ENCODE measurements at places on chromosomes 11 and 22. TPM values are rescaled to one million over a fixed set of nuclear protein-coding genes. Genes with fewer than 3 reads are reported as not detected.
A peak's percentile ranks its signal among the peaks of the same experiment; 100 is the strongest.

- DNase-seq: no peak
- H3K4me1 ChIP-seq: no peaks in the 10 kb centered on the region
- H3K27ac ChIP-seq: no peak overlapping the region
- H3K27me3 ChIP-seq: peaks cover 10% of the 10 kb centered on the region
Measured at GRCh38 chr11:95507794-95508193, 276.8 kb upstream of the SESN3 start.

Gene CD3D
- total RNA-seq: 355 TPM

Gene MMP27
- not detected for total RNA-seq

Gene FAM180B
- total RNA-seq: 0.26 TPM

GRCh38 chr11:386483-386882 lies 7.5 kb upstream of the PKP3 start:
- no peak overlapping the region for H3K27ac ChIP-seq
- no peak overlapping the region for H3K4me3 ChIP-seq
- H3K4me1 ChIP-seq: peaks cover 26% of the 10 kb centered on the region

- H3K27me3 ChIP-seq: peaks cover 6% of the 10 kb centered on the region
- no peak for DNase-seq
- H3K27ac ChIP-seq: no peak overlapping the region
- H3K4me1 ChIP-seq: no peaks in the 10 kb centered on the region
- no peak overlapping the region for H3K4me3 ChIP-seq
Measured at GRCh38 chr11:57073128-57073527, 84.4 kb downstream of the OR5AK2 start.

- DNase-seq: no peak
- no peak overlapping the region for H3K27ac ChIP-seq
- H3K27me3 ChIP-seq: peaks cover 2% of the 10 kb centered on the region
- no peaks in the 10 kb centered on the region for H3K36me3 ChIP-seq
Measured at GRCh38 chr11:12064136-12064953, 46.0 kb upstream of the MICAL2 start.

- peaks cover 6% of the 10 kb centered on the region for H3K36me3 ChIP-seq
- no peak overlapping the region for H3K27ac ChIP-seq
- DNase-seq: no peak
- H3K4me1 ChIP-seq: no peaks in the 10 kb centered on the region
- H3K27me3 ChIP-seq: no peaks in the 10 kb centered on the region
Measured at GRCh38 chr22:17851759-17852158, 77.5 kb upstream of the BID start.

Gene MS4A1
- 45.1 TPM for total RNA-seq

Gene OR2D2
- total RNA-seq: not detected

Gene OR51G1
- total RNA-seq: not detected

DNA sequence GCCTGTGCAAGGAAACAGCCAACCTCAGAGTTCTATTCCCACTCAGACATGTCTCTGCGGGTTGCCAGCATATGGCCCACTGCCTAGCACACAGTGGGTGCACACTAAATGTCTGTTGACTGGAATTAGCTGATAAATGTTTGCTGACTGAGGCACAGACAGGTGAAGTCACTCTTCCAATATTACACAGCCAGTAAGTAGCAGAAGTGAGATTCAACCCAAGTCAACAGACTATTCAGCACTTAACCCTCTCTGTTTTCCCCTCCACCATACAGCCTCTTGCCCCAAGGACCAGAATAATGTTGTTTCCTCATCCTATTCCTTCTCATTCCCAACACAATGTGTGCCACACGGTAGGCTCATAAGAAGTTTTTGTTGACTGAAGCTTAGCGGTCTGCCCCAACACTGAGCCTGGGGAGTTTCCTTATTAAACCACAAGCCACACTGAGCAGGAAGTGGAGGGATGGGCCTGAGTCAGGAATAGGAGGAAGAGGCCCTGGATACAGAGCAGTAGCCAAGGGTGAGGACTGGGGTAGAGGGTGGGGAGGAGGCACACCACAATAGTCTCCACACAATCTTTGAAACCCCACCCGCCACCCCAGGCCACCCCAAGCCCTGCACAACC lies 15.7 kb upstream of the IL10RA start:
- H3K36me3 ChIP-seq: no peaks in the 10 kb centered on the region
- peaks cover 63% of the 10 kb centered on the region for H3K4me1 ChIP-seq
- no peak for DNase-seq
- peak overlapping the region; percentile 64 for H3K4me3 ChIP-seq
- no peaks in the 10 kb centered on the region for H3K27me3 ChIP-seq

DNA sequence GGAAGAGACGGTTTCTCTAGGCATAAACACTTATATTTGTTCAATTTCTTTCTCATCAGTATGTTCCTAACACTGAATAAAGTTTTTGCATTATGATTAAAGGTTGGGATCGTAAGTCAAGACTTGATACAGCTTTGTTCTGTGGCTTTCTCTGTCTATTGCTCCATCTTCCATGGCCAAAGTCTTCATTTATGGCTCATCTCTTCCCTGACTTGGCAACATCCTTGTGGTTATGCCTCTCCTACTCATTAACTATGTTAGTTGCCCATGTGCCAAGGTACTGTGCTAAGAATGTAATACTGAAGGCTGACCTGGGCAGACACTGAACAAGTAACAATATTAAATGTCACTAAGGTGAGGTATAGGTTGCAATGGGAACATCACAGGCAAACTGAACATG lies 1.6 kb upstream of the ACCSL start:
- no peak for DNase-seq
- H3K4me3 ChIP-seq: no peak overlapping the region
- H3K36me3 ChIP-seq: no peaks in the 10 kb centered on the region
- no peaks in the 10 kb centered on the region for H3K4me1 ChIP-seq

Gene OR6A2
- total RNA-seq: not detected

DNA sequence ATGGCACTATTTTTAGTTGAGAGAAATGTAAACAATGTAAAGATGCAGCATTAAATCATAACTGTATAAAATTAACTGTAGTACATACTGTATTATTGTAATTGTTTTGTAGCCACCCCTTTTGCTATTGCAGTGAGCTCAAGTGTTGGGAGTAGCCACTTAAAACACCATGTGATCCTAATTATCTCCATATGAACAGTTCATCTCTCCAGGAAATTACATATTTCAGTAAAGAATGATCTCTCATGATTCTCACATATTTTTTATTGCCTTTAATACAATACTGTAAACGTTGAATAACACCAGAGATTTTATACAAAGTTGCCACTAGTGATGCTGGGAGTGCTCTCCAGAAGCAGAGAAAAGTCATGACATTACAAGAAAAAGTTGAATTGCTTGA lies 1768.6 kb downstream of the LRRC4C start:
- H3K4me1 ChIP-seq: no peaks in the 10 kb centered on the region
- DNase-seq: no peak
- no peaks in the 10 kb centered on the region for H3K27me3 ChIP-seq
- no peaks in the 10 kb centered on the region for H3K36me3 ChIP-seq

Gene IL17REL
- total RNA-seq: not detected

Gene FLRT1
- not detected for total RNA-seq

GRCh38 chr11:890794-891540 lies 19.6 kb downstream of the CHID1 start:
- H3K36me3 ChIP-seq: no peaks in the 10 kb centered on the region
- no peak for DNase-seq
- no peaks in the 10 kb centered on the region for H3K27me3 ChIP-seq
- H3K4me3 ChIP-seq: no peak overlapping the region
- peaks cover 5% of the 10 kb centered on the region for H3K4me1 ChIP-seq
- no peak overlapping the region for H3K27ac ChIP-seq

DNA sequence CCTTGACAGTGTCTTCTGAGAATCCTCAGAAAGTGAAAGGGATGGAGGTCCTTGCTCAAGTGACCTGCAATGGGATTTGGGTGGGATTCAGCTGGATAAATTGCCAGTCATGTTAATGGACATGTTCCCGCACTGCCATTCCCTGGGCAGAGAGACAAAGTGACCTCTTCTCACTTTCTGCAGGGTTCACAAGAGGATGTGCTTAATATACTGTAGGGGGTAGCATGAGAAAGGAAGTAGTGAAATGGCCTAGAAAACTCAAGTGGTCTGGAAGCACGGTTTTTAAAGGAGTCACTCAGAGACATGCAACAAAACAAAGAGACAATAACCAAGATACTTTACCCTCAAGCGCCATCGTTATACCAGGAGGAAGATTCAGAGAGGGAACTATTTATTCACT lies 70.2 kb downstream of the NELL1 start:
- no peak overlapping the region for H3K27ac ChIP-seq
- H3K36me3 ChIP-seq: no peaks in the 10 kb centered on the region
- no peaks in the 10 kb centered on the region for H3K4me1 ChIP-seq
- peaks cover 7% of the 10 kb centered on the region for H3K27me3 ChIP-seq

- no peaks in the 10 kb centered on the region for H3K36me3 ChIP-seq
- H3K4me3 ChIP-seq: no peak overlapping the region
- no peaks in the 10 kb centered on the region for H3K27me3 ChIP-seq
- no peak for DNase-seq
- H3K4me1 ChIP-seq: peaks cover 9% of the 10 kb centered on the region
Measured at GRCh38 chr22:20604776-20605221, 97.4 kb downstream of the MED15 start.

Gene DMC1
- total RNA-seq: 0.73 TPM

Gene PHOX2A
- not detected for total RNA-seq

All from naive thymus-derived CD8-positive, alpha-beta T cell (primary cell).